Sigmoid colon (tissue), 7 donors: ENCODE measurements at places on chromosomes 12 and 14. TPM values are rescaled to one million over a fixed set of nuclear protein-coding genes. Genes with fewer than 3 reads are reported as not detected.

NUAK1 gene
- 2.6 TPM for polyA plus RNA-seq

DNA sequence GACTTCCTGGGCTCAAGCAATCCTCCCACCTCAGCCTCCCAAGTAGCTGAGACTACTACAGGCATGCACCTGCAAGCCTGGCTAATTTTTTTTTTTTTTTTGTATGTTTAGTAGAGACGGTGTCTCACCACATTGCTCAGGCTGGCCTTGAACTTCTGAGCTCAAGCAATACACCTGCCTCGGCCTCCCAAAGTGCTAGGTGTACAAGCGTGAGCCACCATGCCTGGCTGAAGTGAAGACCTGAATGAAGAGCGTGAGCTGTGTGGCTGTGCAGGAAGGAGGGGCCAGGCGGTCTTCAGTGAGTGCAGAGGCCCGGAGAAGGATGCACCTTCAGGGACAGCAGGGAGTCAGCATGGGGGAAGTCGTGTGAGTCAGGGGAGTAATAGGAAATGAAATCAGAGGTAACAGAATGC is 14.9 kb upstream of the NFKBIA start:
- H3K4me3 ChIP-seq: no peak overlapping the region
- peaks cover 32% of the 10 kb centered on the region for H3K4me1 ChIP-seq
- H3K27ac ChIP-seq: no peak overlapping the region
- DNase-seq: no peak
- H3K27me3 ChIP-seq: no peaks in the 10 kb centered on the region

- no peaks in the 10 kb centered on the region for H3K36me3 ChIP-seq
- DNase-seq: no peak
- H3K4me1 ChIP-seq: no peaks in the 10 kb centered on the region
- no peak overlapping the region for H3K27ac ChIP-seq
- H3K27me3 ChIP-seq: no peaks in the 10 kb centered on the region
- no peak overlapping the region for H3K4me3 ChIP-seq
These were observed 1170.7 kb downstream of the FSCB start for GRCh38 chr14:43336351-43336750.

DHRS2 gene
- polyA plus RNA-seq: not detected

PLD4 gene
- polyA plus RNA-seq: 7.1 TPM

GPR68 gene
- 1.4 TPM for polyA plus RNA-seq

DNA sequence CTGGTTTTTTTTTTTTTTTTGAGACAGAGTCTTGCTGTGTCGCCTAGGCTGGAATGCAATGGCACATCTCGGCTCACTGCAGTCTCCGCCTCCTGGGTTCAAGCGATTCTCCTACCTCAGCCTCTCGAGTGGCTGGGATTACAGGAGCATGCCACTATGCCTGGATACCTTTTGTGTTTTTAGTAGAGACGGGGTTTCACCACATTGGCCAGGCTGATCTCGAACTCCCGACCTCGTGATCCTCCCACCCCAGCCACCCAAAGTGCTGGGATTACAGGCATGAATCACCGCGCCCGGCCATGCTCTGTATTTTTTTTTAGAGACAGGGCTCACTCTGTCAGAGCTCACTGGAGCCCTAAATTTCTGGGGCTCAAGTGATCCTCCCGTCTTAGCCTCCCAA is 32.6 kb downstream of the VRTN start:
- H3K4me3 ChIP-seq: no peak overlapping the region
- no peak overlapping the region for H3K27ac ChIP-seq

- H3K4me1 ChIP-seq: no peaks in the 10 kb centered on the region
- no peaks in the 10 kb centered on the region for H3K27me3 ChIP-seq
- H3K27ac ChIP-seq: no peak overlapping the region
- no peak for DNase-seq
These were observed 313.5 kb downstream of the KCNC2 start for GRCh38 chr12:74896186-74896585.

- H3K4me3 ChIP-seq: no peak overlapping the region
- no peaks in the 10 kb centered on the region for H3K27me3 ChIP-seq
- H3K36me3 ChIP-seq: no peaks in the 10 kb centered on the region
- peaks cover 6% of the 10 kb centered on the region for H3K4me1 ChIP-seq
- no peak overlapping the region for H3K27ac ChIP-seq
These were observed 184.6 kb downstream of the NPAS3 start for GRCh38 chr14:33123281-33123680.

DNA sequence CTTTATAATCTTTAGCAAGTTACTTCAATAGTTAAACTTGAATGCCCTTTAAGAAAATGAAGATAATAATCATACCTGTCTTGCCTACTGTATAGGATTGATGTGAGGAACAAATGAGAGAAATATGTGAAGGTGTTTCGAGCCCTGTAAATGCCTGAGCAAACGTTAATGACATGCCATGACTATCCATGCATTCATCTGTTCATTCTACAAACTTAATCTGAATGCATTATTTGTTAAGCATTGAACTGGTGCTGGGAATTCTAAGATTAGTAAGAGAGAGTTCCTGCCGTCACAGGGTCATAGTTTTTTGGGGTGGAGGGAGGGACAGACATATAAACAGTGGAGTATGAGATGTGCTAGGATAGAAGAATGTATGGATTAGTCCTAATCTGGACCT is 111.5 kb upstream of the PRICKLE1 start:
- no peaks in the 10 kb centered on the region for H3K36me3 ChIP-seq
- H3K4me3 ChIP-seq: no peak overlapping the region
- no peaks in the 10 kb centered on the region for H3K27me3 ChIP-seq
- no peak for DNase-seq

DNA sequence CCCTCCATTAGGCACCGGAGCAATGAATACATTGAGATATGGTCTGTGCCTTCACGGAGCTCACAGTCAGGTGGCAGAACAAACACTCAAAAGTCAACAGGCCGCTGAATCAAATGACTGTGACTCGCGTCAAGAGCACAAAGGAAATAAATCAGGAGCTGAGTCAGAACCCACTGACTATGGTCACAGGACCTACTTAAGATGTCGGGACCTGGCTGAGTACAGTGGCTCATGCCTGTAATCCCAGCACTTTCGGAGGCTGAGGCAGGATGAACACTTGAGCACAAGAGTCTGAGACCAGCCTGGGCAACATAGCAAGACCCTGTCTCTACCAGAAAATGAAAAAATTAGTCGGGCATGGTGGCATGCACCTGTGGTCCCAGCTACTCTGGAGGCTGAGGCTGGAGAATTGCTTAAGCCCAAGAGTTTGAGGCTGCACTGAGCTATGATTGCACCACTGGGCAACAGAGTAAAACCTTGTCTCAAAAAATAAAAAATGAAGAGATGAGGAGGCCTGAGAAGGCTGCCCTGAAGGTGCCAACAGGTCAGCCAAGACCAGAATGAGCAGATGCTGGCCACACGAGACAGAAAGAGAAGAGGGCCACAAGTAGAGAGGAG is 19.9 kb downstream of the TMEM233 start:
- no peak overlapping the region for H3K4me3 ChIP-seq
- H3K4me1 ChIP-seq: no peaks in the 10 kb centered on the region
- H3K27me3 ChIP-seq: no peaks in the 10 kb centered on the region
- DNase-seq: no peak
- H3K36me3 ChIP-seq: no peaks in the 10 kb centered on the region
